ENCODE measurements at places on chromosomes 11 and 22.

- no peak for DNase-seq
Measured at GRCh38 chr22:50640857-50641647, 13.1 kb upstream of the ARSA start.

DNA sequence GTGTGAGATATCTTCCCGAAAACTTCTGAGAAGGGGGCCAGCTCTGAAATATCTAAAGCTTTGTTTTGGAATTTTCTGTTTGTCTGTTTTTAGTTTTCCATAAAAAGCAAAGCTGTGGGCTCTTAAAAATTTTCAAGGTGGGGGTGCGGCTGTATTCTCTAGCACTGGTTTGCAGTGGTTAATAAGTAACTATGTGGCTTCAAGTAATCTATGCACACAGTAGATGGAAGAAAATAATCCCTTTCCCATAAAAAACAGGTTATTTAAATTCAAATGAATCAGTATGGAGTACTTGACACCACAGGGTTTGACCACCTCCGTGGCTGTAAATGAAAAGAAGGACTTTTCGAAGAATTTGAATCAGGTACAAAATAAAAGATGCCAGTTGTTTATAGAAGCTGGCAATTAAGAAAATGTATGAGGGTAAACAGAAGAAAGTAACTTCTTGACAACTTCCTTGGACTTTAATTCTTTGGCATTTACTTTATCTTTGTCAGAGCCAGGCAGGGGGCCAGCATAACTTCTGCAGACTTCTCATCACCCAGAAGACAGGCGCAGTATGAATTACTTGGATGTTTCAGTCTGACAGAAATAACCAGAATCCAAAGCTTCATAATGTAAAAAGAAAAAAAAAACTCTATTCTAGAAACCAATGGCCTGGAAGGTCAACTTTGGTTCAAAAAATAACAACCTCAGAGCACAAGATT, 981.0 kb downstream of the DLG2 start:
- no peak for DNase-seq

DNA sequence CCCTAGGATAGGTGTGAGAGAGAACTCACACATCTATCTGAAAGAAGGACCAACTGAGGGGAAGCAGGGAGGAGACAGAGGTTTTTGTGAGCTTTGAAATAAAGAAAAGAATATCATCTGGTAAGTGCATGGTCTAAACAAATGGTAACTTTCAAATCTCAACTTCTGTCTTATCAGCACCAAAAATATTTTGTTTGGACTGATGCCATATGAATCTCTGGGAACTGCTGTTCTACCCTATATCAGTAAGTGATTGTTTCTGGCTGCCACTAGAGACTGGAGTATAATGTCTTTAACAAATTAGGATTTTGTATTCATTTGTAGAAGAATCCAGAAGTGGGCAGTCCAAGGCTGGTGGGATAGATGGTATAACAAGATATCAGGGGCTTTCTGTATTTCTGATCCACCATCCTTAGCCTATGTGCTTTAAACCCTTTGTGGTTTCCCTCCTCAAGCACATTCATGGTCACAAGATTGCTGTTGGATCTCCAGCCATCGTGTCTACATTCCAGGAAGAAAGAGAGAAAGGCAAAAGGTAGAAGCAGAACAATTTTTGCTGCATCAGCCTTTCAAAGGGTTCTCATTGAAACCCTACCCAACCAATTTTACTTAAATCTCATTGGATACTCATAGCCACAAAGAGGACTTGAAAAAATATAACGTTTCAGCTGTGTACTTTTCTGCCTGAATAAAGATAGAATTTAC, 4.7 kb downstream of the HEPHL1 start:
- DNase-seq, result no peak

GRCh38 chr11:11075515-11076171, 217.8 kb upstream of the ZBED5 start:
- no peak for DNase-seq

DNA sequence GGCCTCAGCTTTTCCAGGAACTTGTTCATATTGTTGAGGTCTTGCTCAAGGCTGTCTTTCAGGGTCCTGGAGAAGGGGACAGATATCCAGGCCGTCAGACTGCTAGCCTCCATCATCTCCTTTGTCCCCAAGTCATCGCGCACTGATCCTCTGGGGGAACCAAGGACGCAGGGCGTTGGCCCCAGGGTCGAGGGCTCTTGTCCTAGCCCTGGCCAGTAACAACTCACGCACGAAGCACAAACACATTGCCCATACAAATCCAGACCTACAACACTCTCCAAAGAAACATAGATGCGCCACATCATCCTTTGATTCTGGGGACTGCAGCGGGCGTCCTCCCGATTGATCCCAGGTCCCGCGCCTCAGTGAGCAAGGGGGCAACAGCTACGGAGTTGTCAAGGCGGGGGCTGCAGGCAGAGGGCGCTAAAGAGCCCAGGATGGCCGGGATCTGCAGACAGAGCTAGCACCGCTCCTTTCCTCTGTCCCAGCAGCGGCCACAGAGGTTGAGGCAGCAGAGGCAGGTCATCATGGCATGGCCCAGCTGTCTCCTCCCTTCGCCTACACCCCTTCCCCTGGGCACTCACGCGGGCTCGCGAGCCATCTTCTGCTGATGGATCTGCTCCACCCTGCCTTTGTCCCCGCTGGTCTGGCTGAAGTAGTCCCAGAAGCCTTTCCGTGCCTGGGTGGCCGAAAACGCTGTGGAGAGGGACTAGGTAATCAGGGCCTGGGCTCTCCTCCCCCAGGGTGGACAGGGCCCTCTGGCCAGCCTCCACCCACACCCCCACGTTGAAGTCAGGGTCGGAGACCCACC, 472 bp downstream of the APOA5 start:
- no peak for DNase-seq

DNA sequence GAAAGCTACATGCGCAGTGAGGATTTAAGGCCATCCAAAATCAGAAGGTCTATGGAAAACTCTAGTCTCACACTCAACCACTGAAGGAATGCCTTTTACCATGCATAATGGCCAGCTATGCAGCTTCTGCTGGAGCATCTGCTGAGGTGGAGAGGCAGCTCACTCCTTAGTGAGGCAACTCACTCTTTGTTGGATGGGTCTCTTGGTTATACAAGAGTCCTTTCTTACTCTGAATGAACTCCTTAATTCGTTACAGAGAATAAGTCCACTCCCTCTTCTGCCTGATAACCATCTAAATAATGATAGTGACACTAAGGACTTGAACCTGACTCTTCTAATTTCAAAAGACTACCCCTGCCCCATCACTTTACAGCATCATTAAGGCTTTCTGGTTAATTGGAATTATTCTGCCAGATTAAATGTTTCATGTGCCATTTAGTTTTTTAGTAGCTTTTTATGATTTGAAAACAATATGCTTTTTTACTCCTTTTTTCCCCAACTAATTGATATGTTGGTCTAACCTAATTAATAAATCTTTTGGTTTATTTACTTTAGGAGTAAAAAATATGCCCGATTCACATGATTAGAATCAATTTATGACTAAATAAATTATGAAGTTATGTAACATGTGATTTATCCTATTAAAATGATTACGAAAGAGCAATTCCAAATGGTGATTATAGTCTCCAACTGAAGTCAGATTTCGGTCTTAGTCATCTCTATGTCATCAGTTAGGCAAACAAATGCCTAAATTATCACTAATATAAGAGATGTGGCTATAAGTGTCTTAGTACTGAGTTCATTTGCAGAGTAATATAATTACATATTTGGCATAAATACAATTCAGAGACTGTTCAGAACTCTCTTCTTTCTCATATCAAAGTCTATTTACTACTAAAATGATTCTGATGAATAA, 286.7 kb upstream of the CCDC90B start:
- DNase-seq, result no peak

DNA sequence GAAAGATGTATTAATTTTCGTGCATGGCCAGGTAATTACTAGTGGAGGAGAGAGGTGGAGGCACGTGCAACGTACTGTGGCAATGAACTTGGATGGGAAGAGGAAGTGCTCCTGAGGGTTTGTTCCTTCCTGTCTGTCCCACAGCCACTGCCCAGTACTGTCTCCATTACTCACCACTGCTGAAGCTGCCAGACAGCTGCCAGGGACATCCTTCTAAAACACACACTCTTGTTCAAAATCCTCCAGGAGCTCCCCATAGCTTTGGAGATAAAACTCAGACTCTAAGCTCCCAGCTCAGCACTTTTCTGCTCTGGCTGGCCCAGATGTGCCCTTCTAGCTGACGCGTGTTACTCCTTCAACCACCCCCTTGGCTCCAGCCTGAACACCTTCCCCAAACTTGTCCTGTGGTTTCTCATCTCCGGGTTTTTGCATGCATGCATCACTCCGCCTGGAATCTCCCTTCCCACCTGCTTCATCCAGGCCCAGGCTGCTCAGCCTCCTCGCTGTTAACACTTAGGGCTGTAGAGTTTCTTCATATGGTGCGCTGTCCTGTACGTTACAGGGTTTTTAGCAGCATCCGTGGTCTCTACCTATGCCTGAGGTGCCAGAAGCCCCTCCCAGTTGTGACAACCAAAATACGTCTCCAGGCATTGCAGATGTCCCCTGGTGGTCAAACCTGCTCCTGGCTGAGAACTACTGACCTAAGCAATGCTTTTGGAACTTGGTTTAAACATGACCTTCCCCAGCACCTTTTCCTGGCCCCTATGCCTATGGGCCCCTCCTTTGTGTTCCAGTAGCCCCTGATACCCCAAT, 69.5 kb downstream of the C11orf91 start:
- no peak for DNase-seq

GRCh38 chr11:59615120-59615636, 396 bp downstream of the OSBP start:
- DNase-seq, result no peak

- no peak for DNase-seq
Measured at GRCh38 chr11:44203270-44204043, 106.5 kb downstream of the ALX4 start.

- no peak for DNase-seq
Measured at GRCh38 chr11:118437208-118438125, 1.2 kb downstream of the KMT2A start.

DNA sequence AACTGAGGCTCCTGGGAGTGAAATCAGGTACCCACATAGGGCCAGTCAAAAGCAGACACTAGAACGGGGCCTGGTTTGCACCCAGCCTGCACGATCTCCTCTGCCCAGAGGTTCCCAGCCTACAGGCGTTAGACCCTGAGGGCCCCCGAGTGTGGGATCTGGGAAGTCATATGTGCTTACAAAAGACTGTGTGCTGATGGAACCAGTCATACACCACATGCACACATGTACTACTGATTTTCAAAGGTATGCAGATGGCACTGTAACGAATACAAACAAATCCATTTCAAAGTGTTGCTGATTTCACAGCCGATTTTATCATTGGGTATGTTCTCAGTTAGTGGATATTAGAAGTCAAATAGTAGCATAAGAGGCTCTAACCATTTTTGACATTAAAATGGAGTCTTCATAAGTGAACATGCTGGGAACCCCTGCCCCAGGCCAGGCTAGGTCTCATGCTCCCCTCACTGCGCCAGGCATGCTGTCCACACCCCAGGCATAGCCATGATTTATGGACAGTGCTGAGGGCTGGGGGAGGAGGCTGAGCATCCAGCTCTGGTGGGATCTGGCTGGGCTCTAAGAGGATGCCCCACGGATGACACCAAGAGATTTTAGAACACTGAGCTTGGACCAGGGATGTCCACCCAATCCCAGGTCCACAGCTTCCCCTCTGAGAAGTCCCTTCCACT, 38.6 kb upstream of the LRRC32 start:
- no peak for DNase-seq

Data from glomerular endothelial cell (primary cell).